D721Med (cell line): ENCODE measurements at places on chromosomes 2 and 18.

- no peak for DNase-seq
Measured at GRCh38 chr2:12034382-12034781, 287.9 kb downstream of the LPIN1 start.

DNA sequence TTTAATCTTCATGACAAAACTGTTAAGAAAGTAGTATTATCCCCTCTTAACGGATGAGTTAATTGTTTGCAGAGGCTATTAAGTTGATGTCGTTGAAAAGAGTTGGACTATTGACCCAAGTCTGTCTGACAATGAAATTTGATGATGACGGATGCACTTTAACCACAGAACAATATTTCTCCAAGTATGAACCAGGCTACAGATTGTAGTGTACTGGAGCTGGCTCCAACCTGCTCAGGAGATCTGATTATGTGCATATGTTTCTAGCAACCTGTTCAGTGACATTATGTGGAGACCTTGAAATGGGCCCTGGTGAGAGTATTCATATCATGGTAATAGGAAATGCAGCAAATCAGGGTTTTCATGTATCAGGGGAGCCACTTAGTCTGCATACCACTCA is 174.1 kb downstream of the CDH7 start:
- no peak for DNase-seq

GRCh38 chr2:1251520-1251919 is 161.7 kb upstream of the TPO start:
- no peak for DNase-seq

DNA sequence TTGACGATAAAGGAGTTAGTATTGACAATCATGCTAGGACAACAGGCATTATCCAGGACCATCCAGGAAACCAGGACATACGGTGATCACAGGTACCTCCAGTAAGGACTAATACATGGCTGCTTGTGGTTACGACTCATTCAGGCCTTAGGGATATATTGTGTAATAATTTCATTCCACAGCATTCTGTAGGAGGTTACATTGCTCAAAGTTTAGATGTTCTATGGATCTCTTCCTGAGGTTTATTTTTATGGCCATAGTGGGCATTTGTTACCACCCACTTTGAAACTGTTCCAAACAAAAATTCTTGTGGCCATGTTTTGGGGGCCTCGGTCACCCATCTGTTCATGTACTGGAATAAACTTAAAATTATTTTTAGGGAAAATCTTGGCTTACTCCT is 431.6 kb downstream of the METTL4 start:
- no peak for DNase-seq

- no peak for DNase-seq
Measured at GRCh38 chr2:60676706-60677330, 79.2 kb upstream of the PAPOLG start.

DNA sequence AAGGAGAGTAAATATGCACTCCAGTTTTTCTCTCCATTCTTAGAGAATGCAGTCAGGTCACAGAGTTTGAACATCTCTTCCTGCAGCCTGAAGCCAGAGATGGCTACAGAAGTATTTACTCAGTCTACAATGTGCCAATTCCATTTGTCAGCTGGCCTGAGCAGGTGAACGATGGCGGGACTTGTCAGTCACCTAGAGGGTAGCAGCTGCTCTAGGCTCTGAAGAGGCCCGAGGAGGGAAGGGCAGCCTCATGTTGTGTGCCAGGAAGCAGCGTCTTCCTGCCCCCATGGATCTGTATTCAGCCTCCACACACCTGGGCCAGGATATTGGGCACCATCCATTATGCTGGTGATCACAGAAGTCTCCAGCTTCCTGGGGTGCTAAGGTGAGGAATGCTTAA is 316.7 kb upstream of the CHAC2 start:
- no peak for DNase-seq

DNA sequence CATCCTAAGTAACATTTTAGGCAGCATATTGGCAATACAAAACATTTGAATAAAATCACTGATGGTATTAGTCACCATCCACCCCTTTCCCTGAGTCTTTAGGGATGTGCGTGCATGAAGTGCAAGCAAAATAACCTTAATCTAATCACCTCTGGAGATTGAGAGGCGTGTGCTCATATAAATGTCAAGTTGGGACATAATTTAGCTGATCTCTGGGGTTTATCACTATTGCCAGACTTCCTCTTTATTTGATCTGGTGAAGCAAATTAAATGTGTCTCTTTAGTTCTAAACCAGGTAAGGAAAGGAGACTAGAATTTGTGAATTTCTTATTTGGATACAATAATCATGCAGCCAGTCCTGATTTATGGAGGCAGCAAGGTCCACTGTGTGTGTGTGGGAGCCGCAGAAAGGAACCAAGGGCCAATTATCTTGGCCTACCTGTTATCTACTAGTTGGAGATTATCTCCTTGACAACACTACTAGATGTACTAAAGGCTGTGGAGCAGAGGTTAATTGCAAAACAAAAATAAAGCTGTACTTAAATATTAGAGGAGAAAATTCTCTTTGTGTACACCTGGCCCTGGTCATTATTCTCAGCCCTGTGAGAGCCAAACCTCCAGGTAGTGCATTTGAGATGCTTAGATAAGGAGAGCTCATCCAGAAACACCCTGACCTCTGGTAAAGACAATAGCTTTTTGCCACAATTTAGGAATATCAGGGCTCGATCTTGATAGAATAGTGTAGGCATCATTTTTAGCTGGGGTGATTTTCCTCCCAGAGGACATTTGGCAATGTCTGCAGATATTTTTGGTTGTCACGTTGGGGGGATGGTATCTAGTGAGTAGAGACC is 78.2 kb downstream of the HRH4 start:
- no peak for DNase-seq

DNA sequence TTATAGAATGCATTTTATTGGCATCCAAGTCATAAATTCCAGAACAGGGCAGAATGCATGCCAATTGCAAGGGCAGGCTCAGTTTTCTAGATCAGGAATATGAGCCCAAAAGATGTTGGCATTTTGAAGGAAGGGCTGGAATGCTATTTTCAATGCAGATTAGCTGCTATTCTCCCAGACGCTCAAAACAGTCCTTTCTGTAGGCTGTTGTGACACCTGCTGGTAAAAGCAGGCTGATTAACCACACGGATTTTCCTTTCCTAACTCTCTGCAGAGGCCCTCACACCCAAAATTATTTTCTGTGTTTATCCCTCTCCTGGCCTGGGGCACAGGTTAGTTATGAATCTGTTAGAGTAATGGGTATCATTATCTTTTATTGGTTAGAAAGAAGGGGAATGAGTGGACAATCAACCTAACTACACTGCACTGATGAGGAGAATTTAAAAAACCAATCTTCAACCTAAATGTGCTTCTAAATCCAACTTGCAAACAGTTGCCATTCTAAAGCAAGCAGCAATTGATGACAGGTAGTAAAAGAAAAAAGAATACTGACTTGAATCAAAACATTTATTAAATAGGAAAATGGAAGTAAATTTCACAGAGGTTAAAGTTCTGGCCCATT is 94.0 kb downstream of the PLA2R1 start:
- peak; percentile 14 for DNase-seq

DNA sequence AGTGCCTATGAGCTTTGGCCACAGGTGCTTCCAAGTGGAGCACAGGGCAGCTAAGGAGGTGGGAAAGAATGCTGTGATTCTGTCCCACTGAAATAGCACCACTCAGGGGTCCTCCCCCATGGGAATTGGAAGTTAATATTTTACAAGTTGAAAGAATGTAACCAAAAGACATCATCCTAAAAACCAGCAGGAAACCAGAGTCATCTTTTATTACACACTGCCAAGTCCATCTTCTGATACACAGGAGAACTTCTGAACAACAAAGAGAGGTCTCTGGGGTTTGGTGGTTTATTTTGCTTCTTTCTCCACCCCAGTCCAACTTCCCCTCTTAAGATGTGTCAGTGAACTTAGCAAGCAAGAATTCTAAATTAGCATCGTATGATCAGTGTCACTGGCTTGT is 47.7 kb downstream of the COLEC12 start:
- no peak for DNase-seq

DNA sequence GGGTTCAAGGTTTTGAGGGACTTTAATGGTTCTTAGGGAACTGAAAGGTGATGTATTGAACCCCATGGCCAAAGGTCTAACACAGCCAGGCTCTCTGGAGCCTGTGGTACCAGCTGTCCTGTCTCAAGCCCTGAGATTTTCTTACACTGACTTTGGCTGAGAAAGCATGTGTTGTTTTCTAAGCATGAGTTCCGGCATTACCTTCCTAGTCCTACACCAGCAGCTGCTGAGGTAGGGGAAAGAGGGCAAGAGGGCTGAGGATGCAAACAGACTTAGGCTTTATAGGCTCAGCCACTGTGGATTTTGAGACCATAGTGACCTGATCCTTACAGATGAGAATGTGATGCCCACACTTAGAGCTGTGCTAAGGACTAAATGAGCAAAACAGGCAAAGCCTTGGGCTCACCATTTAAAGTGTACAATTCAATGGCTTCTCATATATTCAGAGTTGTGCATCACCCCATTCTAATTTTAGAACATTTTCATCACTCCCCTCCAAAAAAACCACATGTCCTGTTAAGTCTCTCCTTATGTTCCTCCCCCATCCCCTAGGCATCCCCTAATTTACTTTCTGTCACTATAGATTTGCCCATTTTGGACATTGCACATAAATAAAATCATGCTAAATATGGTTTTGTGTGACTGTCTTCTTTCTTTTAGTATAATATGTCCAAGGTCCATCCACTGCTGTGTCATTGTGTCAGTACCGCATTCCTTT is 99.7 kb upstream of the OTOS start:
- DNase-seq = no peak

DNA sequence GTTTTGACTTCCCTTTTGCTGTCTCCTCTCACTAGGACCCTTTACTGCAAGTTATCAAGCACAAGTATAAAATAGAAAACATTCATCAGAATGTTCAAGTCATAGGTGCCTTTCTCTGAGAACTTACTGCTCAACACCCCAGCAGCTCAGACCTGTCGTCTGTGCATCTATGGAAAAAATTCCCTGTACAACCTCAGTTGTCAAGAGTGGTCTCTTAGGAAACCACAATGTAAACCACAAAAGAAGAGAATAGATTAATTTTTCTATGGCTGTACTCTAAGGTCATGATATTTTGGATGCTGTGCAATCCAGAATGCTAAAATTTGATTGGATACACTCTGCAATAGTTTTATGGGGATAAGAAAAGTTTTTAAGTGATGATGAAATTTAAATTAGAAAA is 84.1 kb downstream of the RBMS1 start:
- no peak for DNase-seq

GRCh38 chr18:75698861-75699260 is 271.4 kb upstream of the SMIM21 start:
- no peak for DNase-seq

DNA sequence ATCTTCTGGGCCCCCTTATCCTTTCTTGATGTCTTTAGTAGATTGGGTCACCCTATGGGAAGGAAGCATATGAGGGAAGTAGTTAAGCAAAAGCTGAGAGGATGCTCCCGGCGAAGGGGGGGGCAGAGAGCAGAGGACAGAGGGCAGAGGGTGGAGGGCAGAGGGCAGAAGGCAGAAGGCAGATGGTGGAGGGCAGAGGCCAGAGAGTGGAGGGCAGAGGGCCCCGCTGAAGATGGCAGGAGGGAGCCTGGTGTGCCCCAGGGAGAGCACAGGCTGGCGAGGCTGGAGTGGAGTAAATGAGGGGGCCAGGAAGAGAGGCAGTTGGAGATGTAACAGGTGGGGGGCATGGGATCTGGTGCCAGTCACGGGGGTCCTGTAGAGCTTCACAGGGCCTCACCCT is 7.0 kb downstream of the MLPH start:
- DNase-seq = no peak

DNA sequence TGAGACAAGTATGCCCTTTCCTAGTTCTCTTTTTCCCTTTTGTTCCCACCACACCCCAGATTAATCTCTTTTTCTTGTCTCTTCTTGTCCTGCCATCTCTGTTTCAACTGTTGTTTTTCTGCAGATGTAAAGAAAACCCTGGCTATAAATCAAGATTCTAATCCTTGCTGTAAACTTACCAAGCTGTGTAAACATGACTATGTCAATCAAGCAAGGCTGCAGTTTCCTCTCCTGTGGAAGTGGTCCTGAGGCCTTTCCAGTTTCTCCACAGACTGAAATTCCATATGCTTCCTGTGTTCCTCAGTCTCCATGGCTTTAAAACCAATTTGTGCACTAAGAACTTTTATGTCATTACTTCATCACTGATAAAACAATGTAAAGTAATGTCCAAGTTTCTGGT is 288.8 kb upstream of the PIK3C3 start:
- no peak for DNase-seq
